Stimulated activated CD4-positive, alpha-beta T cell treated with anti-CD3 and anti-CD28 coated beads, Interleukin-15, amount 100 ng/mL, for 1 hour (primary cell): ENCODE measurements at places on chromosomes 7 and 10.

GRCh38 chr10:107767185-107767584 is 602.7 kb upstream of the SORCS1 start:
- no peak for DNase-seq

- DNase-seq: no peak
These were observed 46.9 kb downstream of the PRPF18 start for GRCh38 chr10:13633689-13634088.

GRCh38 chr7:22702516-22702915 is 24.5 kb upstream of the IL6 start:
- DNase-seq: no peak

- DNase-seq: no peak
These were observed 282.1 kb downstream of the ZEB1 start for GRCh38 chr10:31601136-31601535.

DNA sequence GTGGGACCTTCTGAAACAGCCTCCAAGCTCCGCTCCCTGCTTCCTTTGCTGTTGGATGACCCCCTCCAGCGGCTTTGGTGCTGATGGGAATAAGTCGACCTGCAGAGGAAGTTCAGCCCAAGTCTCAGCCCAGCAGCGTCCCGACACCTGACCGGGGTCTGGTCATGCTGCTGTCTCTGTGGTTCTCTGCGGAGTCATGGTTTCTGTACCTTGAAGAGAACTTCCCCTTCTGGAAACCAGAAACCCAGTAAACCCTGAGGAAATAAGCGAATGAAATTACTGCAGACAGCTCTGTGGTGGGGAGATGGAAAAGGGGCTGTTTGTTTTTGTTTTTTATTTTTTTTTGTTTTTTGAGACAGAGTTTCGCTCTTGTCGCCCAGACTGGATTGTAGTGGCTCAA is 18.3 kb upstream of the ZNF12 start:
- DNase-seq: no peak

- DNase-seq: no peak
These were observed 178.1 kb downstream of the CALN1 start for GRCh38 chr7:72234086-72234485.

- no peak for DNase-seq
These were observed 23.4 kb downstream of the FAM107B start for GRCh38 chr10:14751014-14751896.

DNA sequence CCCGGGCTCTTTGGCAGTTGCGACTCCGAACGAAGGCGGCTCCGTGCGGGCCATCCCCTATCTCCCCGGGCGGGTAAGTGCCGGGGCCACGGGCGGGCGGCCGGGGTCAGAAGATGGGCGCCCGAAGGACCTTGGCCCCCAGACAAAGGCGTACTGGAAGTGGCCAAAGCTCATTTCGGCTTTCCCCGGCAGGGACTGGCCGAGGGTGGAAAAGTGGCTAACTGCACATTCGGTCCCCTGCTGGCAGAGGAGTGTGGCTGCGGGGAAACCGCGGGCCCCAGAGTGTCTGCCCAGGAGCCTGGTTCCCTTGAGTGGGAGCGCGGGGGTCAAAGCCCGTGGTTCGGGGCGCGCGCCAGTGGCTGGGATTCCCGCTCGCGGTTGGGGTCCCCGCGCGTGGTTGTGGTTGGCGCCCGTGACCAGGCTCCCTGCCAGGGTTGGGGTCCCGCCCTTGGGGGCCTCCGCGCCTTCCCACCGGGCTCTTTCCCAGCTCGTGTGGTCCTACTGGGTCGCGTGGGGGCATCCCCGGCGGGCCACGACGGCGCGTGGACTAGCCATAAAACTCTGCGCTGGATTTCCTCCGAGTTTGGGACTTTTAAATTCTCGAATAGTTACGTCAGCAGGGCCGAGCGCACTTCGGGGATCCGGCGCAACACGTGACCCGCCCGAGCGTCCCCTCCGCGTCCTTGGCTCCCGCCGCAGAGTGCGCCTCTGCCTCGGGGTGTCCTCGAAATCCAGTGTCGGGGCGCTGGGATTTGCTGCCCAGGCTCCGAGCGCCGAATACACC is 124.4 kb downstream of the TACC2 start:
- no peak for DNase-seq

- DNase-seq: no peak
These were observed 83.1 kb downstream of the ITIH5 start for GRCh38 chr10:7583626-7584025.

GRCh38 chr7:66296557-66296956 is 91.4 kb downstream of the TPST1 start:
- DNase-seq: no peak

- DNase-seq: no peak
These were observed 45.3 kb downstream of the RASGEF1A start for GRCh38 chr10:43221419-43222209.

- no peak for DNase-seq
These were observed 73.2 kb upstream of the CCAR1 start for GRCh38 chr10:68647672-68648341.

DNA sequence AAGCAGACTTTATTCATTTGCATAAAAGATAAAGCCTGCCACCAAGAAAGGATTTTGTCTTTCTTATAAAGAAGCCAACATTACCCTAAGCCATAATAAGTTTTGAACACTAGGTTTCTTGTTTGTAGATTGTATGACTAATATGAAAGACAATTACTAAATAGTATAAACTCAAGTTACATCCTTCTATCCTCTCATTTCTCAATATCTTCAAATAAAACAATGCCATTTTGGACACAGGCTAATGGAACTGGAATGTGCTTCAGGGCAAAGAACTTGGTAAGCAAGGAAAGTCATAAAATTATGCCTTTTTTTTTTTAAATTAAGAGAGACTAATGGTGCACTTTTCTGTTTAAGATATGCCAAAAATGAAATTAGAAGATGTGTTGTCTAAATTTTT is 137.7 kb downstream of the DKK1 start:
- no peak for DNase-seq

GRCh38 chr7:20513341-20513740 is 102.1 kb upstream of the ABCB5 start:
- DNase-seq: no peak

DNA sequence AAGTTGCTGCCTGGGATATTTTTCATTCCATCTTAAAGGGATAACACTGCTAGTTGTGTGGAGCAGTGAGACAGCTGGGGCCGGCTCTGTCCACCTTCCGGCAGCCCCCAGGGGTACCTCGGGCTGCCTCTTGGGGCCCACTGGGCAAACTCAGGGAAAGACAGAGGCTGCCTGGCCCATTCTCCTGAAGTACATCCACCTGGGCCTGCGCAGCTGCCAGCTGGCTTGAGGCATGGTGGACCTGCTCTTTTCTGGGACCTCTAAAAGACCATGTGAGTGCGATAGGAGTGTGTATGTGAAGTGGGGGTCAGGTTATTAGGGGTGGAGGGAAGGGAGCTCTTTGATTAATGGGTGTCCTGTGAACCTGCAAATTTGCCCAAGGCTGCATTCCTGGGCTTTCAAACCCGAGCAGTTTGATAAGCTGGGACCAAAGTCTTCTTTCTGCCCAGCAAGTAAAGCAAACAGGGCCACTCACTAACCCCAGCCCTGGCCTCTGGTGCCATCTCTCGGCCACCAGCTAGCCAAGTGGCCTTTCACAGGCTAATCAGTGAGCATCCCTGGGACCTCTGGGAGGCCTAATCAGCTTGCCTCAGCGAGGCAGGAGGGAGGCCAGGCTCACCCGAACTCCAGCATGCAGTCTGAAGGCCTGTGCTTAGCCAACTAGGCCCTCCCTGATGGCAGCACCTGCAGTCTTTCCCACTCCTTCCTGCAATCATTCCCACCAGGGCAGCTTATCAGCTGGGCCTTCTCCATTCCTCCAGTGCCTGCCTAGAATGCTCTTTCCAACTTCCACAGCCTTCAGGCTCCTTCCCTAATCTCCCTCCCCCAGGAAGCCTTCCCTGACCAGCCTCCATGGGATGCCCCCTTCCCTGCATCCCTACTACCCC is 954.7 kb upstream of the ZNF722 start:
- DNase-seq: no peak

DNA sequence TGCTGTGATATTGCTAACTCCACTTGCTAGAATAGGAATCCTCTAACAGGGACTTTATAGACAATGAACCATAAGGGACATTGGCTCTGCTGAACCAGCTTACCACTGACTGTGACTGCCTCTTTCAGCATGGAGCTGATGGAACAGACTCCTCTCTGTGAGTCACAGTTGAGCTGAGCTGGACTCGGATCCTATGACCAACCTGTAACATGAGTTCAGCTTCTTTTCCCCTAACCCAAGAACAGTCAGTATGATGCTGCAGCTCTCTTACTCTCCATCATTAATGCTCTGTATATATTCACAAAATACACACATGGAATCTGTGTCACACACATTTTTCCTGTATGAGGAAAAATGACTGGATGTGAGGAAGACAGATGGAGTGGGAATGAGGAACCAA is 177.9 kb upstream of the BET1 start:
- DNase-seq: no peak

- DNase-seq: no peak
These were observed 2.9 kb upstream of the TMEM225B start for GRCh38 chr7:99594948-99595745.

GRCh38 chr10:17780727-17781126 is 28.4 kb upstream of the MRC1 start:
- no peak for DNase-seq

DNA sequence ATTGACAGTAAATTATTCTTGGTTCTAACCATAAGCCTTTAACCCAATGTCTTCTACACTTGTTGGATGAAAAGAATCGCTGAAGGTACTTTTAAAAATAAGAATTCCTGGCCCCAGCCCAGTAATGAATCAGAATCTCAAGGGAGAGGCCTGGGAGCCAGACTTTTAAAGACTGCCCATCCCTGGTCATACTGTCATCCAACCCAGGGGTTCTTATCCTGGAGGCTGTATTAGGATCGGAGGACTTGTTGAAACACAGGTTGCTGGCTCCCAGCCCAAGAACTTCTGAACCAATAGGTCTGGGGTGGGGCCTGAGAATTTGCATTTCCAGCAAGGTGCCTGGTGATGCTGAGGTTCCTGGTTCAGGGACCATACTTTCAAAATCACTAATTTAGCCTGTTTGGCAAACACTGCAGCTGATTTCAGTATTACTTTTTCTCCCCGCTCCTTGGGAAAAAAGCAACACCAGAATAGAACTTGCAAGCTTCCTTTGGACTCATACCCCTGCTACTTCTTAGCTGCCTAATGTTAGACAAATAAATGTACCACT is 79.5 kb upstream of the FAM133B start:
- no peak for DNase-seq

DNA sequence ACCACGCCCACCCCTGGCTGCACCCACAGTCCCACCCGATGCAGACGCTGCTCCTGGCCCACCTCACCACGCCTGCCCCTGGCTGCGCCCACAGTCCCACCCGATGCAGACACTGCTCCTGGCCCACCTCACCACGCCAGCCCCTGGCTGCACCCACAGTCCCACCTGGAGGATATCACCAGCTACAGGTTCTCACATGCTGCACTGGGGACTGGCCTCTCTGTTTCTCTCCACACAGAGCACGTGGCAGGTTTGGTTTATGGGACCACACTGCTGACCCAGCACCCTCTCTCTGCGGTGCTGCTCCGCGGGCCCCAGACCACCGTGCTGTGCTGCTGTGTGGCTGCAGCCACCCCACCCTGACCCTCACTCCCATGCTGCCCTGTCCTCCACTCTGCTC is 120.9 kb downstream of the VIPR2 start:
- DNase-seq: no peak

DNA sequence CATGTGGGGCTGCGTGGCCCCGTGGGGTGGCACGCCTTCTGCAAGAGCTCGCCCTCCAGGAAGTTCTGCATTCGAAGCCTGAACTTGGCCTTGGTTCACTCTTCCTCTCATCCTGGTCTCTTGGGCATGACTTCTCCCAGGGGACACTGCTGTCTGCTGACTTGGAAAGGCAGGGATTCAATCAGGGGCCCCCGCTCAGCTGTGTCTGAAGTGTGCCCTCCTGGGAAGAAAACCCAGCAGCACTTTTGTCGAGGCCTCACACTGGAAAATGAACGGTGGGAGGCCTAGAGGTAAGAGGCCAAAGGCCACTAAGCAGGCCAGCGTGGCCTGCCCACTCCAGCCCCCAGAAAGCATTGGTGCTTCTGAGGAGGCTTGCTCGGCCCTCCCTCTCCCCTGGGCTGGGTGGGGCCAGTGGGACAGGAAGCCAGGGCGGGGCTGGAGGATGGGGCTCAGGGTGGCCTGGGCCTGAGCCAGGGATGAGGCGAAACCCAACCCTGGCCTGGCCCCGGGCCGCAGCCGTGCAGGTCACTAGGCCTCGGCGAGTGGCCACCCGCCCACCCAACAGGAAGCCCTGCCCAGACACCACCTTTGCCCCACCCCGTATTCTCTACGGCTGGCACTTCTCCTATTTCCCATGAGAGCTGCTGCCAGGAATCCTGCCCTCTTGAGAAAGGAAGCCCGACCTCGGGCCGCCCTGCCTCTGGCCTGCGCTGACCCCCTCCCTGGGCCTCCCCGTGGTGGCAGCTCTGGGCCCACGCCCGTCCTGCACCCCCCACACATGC is 81.1 kb downstream of the ZMIZ1 start:
- no peak for DNase-seq

DNA sequence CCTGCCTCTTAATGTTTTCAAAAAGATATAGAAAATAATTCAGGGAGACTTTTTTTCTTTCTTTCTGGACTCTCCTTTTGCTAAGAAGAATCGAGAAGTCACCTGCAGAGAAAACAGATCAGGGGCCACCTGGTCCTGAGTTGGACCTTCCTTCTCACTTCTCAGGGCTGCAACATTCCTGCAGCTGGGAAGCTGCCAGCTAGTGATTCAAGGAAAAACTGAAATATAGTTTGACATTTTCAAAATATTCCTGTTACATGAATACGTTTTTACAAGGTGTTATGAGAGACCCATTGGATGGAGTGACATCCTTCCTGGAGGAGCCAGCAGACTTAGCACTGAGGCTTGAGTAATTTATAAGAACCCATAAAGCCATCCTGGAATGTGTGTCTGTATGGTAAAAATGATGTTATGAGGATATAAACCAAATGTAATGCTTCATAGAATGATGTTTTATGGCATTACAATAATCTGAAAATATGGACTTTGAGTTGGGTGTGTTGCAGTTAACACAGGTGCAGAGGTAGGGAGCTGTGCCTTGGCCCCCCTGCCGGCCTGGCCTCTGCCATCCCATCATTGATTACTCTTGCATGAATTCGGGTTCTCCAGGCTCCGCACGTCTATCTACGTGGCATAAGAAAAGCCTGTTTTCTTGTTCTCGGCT is 149.7 kb downstream of the PAXIP1 start:
- no peak for DNase-seq

GRCh38 chr7:21089653-21090052 is 303.0 kb upstream of the SP8 start:
- DNase-seq: no peak

- DNase-seq: no peak
These were observed 31.0 kb downstream of the NUP42 start for GRCh38 chr7:23212841-23213240.

- DNase-seq: no peak
These were observed 31.8 kb upstream of the SRGN start for GRCh38 chr10:69056129-69056528.
